ENCODE measurements at places on chromosomes 6 and 20.

DNA sequence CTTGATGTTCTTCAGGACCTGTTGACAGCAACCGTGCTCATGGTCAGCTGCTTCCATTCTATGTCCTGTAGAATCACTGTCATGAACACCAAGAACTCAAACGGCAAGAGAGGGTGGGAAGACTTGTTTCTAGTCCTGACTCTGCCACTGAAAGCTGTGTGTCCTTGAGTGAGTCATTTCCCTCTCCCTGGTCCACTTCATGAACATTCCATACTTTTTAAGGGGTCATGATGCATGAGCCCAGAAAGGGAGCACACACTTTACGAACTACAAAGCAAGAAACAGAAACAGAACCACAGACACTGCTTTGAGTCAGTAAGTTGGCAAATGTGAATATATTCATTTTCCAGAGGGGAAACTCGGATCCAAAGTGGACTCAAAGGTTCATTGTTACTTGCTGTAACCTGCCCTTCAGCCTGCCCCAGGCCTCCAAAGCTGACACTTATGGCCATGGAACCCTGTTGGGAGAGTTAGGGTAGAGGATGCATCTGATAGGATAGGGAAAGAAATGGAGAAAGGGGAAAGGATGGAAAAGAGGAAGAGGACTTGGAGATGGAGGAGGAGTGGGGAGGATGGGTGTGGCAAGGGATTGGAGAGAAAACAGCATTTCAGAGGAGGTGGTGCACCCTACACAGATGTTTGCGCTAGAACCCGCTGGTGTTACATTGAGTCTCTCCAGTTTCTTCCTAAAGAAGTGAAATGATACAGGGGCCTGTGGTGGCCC lies 129.8 kb downstream of the FOXO3 start:
- DNase-seq: no peak

- DNase-seq: no peak
These were observed 33.3 kb downstream of the OTOR start for GRCh38 chr20:16781496-16781895.

DNA sequence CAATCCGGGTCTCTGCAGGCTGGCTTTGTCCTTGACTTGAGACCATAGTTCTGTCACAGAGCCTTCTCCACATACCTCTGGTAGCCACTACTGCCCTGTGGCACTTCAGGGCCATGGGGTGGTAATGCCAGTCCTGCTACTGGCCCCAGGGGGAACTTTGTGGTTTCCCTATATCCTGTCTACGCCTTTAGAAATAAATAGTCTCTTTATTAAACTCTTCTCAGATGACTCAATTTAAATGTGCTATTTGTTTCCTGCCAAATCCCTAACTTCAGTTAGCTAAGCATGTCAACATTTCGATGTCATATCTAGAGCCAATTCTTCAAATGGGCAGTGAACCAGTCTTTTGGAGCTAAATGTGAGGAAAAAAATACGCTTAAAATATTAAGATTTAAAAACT lies 60.1 kb downstream of the SEL1L2 start:
- DNase-seq: no peak

GRCh38 chr6:20600831-20601230 lies 66.6 kb downstream of the CDKAL1 start:
- DNase-seq: no peak

- DNase-seq: no peak
These were observed 92.3 kb upstream of the ENPP5 start for GRCh38 chr6:46262928-46263706.

GRCh38 chr6:72740135-72740534 lies 118.3 kb downstream of the KCNQ5 start:
- DNase-seq: no peak

DNA sequence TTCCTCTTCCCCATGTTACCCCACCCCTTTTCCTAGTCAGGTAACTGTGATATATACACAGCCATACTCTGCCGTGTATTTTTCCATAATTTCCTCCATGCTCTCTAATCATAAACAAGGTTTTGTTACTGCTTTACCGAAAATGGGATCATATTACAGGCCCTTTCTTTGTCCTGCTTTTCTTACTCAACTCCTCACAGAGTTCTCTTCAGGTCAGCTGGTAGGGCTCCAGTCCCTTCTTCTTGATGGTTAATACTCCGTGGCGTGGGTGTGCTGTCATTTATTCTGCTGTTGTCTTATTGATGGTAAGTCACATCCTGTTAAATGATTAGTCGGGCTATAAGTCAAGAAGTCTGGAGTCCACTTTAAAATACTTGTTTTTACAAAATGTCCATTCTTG lies 24.9 kb upstream of the PI16 start:
- DNase-seq: no peak

- no peak for DNase-seq
These were observed 54.3 kb downstream of the PDE7B start for GRCh38 chr6:135905604-135906300.

GRCh38 chr20:44160133-44160532 lies 26.9 kb downstream of the JPH2 start:
- DNase-seq: no peak

GRCh38 chr6:155274533-155274932 lies 10.7 kb downstream of the CLDN20 start:
- no peak for DNase-seq

DNA sequence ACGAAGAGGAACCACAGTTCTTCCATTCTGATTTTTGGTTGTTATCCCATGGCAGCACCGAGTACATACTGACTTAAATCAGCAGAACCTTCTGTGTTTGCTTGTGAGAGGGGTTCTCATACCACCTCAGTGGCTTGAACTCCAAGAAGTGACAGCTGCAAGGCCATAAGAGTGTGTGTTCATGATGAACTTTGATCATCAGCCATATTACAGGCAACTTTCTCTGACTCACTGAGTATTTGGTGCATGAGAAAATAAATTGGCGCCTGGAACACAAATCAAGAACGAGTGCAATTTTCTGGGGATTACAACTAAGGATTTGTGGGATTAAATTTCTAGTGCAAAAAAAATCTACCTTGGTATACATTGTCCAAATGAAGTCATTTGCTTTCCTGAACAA lies 68.9 kb downstream of the CYP39A1 start:
- DNase-seq: no peak

DNA sequence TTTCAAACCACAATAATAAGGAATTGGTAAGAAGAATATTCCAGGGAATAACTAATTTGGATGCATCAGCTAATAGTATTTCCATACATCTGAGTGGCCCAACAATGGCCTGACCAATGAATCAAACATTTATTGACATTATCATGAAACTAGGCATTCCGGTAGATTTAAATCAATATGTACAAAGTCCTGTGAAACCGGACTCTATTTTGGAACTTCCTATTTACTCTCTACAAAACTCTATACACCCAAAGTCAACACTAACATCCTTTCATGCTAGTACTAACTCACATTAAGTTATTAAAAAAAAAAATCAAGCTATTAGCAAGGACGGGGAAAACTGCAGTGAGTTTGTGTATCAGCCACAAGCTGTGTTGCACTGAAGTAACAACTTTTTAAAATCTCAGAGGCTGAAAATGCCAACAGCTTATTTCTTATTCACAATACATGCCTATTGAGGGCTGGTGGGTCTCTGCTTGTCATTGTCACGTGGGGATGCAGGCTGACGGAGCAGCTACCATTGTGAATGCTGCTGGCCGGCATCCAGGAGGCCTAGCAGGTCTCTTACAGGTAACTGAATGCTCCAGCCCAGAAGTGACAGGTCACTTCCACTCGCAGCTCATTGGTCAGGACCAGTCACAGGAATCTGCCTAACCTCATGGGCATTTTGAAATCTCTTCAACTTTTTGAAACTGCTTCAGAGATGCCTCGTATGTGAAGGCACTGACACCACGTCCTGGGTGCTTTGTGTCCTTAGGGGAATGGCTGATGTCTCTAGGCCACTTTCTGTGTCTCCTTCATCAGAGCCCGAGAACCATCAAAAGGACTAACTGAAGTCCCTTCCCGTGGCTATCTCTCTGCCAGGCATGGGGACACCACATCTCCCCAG lies 76.3 kb downstream of the SLC22A23 start:
- DNase-seq: no peak

DNA sequence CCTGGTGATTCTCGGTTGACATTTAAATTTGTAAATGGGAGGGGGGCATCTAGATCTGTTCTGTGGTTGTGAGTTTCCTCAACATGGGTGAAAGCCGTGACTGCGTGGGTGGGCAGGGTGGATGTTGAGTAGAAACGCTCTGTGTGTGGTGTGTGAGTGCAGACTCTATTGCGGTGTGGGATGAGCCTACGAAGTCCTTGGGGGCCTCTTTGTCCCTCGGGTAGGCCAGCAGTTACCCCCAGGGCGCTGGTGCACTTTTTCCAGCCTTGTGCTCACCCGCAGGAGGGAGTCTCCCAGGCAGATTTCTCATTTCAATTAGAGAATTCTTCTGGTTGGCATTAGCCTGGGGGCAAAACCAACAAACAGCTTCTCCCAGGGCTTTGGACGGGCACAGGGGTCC lies 10.6 kb downstream of the TOX2 start:
- DNase-seq: no peak

DNA sequence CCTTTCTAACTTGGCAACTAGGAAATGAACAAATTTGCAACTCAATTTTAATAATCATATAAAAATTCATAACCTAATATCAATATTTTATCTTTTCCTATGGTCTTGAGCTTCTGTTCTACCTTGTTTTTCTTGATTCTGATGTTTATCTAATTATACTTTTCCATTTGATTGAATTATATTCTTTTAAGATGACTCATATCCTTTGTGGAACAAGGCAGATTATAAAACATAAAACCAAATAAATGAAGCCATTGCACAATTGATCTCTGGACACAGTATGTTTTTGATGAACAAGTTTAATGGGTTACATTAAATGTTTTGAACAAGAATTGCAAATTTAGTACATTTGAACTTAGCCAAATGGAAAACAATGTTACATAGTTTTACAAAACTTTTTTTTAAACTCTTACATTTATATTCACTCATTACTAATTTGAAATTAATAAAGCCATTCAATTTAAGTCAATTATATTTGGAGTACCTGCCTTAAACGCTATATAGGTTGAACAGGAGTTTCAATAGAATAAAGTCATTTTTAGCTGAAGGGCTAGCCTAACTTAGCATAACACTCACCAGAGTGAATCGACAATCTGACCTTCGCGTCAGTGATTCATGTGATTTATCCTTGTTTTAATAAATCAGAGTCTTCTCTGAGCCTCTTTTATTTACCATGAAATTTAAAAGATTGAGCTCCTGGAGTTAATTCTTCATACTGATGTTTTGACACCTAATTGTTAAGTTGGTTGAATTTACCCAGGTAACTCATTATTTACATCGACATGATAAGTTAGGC lies 3.8 kb downstream of the NCOA7 start:
- no peak for DNase-seq

DNA sequence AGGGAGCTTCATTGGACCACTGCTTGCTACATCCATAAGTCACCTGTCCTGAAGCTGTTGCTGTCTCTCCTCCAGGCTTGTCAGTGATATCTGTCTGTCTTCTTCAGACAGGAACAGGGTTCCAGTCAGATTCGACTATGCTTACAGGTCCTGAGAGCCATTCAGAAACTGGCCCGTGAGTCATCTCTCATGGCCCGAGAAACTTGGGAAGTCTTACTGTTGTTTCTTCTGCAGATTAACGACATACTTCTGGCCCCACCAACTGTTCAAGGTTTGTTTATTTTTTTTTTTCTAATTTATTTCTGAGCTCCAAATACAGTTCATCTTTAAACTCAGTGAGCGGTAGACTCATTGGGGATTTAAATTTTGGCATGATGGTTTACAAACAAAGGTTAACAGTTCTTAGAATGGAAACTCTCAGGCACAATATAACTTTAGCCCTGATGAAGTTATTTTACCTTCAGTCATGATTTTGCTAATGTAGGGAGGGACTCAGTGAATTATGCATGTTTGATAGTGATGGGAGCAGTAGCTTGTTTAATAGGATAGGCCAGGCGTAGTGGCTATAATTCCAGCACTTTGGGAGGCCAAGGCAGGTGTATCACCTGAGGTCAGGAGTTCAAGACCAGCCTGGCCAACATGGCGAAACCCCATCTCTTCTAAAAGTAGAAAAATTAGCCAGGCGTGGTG lies 24.7 kb downstream of the RALGAPB start:
- DNase-seq: no peak

GRCh38 chr6:74597840-74598239 lies 608.0 kb downstream of the COL12A1 start:
- DNase-seq: no peak

- DNase-seq: no peak
These were observed 212.6 kb upstream of the HTR1E start for GRCh38 chr6:86724695-86725094.

DNA sequence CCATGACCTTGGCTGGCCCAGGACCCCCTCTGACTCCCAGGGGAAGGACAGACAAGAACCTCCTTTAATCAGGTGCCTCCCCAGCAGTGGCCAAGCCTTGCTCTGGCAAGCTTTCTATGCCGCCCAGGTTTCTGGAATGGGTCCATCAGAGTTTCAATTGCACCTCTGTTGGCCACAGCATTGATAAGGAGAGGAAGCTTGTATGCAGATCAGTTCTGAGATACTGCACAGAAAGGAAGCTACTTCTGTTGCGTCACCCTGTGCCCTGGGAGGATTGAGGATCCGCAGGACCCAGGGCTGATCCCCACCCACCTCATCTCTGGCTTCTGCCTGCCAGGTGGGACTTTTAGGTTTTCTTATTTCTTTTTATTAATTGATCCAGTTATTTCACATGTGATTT lies 167.2 kb downstream of the TFAP2C start:
- no peak for DNase-seq

DNA sequence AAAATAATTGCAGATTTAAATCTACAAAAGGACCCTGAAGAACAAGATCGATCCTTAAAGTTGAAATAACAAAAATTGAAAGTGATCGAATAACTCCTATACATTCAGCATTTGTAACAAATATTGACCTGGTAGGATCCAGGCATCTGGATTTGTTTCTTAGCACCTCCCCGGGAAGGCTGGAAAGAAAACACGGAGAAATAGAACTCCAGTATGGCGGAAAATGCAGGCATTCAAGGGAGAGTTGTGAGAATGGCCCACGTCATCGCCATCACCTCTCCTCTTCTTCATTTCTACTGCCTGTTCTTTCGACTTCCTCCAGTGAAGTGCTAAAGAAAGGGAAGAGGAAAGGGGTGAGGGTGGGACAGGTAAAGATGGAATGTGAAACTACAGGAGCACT lies 242.3 kb upstream of the TFAP2D start:
- no peak for DNase-seq

Measured in Peyer's patch (tissue), 4 donors.